Dorsolateral prefrontal cortex (tissue), 122 donors: ENCODE measurements at places on chromosomes 16 and 17.
A peak's percentile ranks its signal among the peaks of the same experiment; 100 is the strongest.

DNA sequence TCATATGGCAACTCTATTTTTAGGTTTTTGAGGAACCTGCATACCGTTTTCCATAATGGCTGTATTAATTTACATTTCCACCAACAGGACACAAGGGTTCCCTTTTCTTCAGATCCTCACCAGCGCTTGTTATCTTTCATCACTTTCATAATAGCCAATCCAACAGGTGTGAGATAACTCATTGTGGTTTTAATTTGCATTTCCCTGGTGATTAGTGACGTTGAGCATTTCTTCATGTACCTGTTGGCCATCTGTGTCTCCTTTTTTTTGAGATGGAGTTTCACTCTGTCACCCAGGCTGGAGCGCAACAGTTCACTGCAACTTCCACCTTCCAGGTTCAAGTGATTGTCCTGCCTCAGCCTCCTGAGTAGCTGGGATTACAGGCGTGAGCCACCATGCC lies 36.2 kb upstream of the ABCC3 start:
- DNase-seq = no peak

GRCh38 chr17:35119370-35120165 lies at the start of gene RAD51D:
Gene RAD51D, minus strand, starts transcription at chr17:35119860. Its CDS starts 247 bp downstream, at chr17:35119613.
- DNase-seq = peak; percentile 65

GRCh38 chr17:77770331-77771105 lies 188.0 kb upstream of the TNRC6C start:
- DNase-seq = no peak

GRCh38 chr17:44343510-44344209 lies 1.4 kb upstream of the GRN start:
- DNase-seq = no peak

DNA sequence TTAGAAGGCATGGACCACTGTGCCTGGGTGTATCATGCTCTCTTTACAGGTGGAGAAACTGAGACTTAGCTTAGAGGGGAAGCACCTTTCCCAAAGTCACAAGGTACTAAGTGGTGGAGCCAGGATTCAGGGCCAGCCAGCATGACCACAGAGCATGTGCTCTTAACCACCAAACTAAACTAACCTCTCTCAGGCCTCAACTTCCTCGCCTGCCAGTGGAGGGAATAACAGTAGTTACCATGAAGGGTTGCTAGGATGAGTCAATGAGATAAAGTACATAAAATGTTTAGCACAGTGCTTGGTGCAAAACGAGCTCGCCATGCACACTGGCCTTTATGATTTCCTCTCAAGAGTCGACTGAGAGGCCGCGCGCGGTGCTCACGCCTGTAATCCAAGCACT lies 6.4 kb upstream of the MYO1C start:
- DNase-seq = no peak
